ENCODE measurements at places on chromosomes 1 and 21.

- peak; percentile 66 for DNase-seq
These were observed 15.5 kb upstream of the HMGB4 start for GRCh38 chr1:33848205-33848937.

DNA sequence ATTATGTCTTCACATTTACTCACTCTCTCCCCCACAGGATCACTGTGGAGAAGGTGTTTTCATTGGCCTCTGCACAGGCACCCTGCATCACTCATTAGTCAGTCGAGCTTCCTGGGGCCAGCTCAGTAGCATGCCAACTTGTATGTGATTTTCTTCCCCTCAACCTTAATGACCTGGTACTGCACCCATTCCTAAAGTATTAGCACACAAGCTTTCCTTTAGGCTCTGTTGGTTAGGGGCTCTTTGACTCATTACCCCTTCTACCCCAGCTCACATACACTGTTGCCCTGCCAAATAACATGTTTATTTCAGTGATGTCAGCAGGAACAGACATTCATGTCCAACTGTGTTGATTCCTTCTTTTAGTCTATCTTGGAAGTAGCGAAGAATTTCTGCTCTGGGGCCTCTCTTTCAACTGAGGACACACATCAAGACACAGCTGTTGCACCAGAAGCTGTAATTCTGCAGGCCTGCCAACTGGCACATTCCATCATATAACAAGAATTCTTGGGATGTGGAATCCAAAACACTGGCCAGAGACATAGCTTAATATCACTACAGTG, 603.5 kb upstream of the ADAMTS5 start:
- peak; percentile 95 for DNase-seq

DNA sequence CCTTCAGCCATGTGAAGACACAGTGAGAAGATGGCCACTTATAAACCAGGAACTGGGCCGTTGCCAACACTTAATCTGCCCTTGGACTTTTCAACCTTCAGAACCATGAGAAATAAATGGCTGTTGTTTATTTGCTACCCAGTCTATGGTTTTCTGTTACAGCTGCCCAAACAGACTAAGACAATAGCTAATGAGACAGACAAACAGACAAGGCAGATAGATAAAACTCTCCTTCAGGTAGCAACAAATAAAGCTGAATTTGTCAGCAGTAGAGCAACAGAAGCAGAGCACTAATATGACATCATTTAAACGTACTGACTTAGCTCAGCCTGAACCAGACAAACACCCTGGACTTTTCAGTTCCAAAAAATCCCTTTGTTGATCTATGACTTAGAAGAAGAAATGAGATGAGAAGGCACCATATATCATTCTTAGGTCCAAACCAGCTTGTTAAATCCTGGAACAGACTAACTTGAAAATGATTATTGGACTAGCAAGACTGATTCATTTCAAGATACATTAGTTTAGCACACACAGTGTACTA, 27.0 kb downstream of the ZZZ3 start:
- DNase-seq: no peak

GRCh38 chr1:14340002-14340785, 258.3 kb upstream of the KAZN start:
- DNase-seq: peak; percentile 53

GRCh38 chr1:88118176-88118845, 565.8 kb upstream of the PKN2 start:
- no peak for DNase-seq

DNA sequence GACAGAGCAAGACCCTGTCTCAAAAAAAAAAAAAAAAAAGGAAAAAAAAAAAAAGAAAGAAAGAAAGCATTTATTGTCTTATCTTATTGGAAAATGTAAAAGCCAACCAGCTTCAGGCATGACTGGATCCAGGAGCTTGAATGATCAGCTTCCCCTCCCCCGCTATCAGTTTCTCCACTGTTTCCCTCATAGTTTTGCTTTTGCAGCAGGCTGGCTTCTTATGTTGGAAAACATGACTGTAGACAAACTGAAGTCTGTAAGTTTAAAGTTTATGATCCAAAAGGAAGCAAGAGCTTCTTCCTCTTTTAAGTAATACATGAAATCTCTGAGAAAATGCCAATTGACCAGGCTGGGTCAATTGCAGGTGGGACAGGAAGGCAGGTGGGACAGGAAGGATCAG, 52.2 kb downstream of the FHAD1 start:
- DNase-seq: no peak

DNA sequence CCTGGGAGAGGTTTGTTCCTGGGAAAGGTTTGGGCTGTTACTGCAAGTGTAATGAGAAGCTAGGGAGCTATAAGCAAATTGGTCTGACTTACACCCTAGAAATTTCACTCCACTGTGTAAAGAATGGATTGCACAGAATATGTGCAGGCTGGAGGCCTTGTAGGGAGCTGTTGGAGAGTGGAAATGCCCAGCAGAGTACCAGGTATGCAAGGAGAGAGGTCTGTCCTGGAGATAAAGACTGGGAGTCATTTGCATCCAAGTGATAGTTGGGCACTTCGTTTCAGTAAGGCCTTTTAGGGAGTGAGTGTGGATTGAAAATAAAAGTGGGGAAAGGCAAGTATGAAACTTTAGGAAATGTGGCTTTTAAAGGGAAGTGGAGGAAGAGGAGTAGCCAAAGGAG, 75.8 kb downstream of the CACNA1E start:
- DNase-seq: no peak

DNA sequence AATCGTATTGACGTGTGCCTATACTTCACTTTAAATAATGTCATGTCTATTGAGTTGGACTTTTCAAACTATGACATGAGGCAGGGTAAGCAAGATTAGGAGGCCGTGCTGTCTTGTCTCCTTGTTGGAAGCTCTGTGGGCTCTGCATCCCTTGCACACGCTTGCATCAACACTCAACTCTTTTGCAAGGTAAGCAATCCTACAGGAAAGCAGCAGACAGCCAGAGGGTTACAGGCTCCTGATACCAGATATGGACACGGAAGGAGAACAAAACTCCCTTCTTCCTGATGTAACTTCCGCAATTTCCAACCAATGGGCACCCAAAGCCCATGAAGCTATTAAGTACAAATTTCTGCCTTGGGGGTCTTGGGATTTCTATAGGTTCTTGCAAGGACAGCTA, 1520.7 kb upstream of the B3GALT2 start:
- no peak for DNase-seq

DNA sequence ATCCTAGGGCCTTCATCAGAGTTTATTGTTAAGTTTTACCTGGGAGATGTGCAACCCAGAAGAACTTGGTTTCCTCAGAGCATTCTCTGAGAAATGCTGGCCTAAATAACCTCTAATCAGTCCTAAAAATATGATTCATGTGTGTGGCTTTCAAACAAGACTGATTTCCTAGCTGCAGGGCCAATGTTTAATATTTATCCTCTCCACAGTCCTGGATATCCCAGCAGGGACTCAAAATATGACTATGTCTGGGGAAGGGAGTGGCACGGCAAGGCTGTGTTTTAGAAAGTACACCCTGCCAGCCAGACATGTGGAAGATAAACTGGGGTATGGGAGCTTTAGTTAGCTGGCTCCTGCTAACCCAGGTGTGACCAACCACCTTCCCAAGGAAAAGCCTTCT, 26.3 kb downstream of the PLPP3 start:
- DNase-seq: peak; percentile 34

GRCh38 chr1:180631766-180632325, at the start of gene XPR1:
Gene XPR1, plus strand, starts transcription at chr1:180632022. Its CDS starts 180 bp downstream, at chr1:180632202.
- peak; percentile 98 for DNase-seq

- no peak for DNase-seq
These were observed 4.2 kb downstream of the RAP1GAP start for GRCh38 chr1:21664806-21665588.

DNA sequence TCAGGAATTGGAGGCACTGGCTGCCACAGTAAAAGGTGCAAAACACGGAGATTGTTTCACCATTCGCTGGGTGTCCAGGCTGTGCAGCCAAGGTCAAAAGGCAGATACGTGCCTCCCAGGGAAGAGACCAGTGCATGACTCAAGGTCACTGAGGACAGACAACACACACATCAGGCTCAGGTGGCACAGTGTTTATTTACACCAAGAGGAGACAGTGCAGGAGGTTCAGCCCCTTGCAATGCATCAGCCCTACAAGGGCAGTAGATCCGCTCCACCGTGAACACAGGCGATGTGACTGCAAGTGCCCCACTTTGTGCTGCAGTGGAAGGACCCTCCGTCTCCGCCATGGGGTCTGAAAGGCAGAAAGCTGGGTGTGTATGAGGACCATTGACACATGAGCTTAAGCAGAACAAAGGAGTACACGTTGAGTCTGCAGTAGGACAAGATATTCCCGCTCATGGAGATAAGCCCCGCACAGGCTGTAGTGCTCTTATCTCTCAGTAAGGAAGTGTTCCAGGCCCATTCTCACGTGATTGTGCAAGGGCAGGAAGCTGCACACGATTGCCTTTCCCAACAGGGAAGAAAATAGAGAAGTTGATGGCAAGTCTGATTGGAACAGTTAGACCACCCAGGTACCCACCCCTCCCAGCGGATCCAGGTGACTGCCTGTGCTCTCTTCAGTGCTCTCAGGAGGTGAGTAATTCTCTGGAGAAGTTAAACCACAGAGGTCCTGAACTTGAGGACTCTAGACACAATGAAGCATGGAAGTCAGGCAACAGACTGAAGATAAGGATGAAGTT, 37.5 kb upstream of the QSOX1 start:
- DNase-seq: no peak

DNA sequence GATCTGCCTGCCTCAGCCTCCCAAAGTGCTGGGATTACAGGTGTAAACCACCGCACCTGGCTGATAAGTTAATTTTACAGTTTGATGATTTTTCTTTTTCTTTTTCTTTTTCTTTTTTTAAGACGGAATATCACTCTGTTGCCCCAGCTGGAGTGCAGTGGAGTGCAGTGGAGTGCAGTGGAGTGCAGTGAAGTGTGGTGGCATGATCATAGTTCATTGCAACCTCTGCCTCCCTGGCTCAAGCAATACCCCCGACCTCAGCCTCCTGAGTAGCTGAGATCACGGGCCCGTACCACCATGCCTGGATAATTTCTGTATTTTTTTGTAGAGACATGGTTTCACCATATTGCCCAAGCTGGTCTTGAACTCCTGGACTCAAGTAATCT, 84.4 kb upstream of the CXADR start:
- no peak for DNase-seq

GRCh38 chr1:38466487-38466886, 393.1 kb downstream of the RRAGC start:
- no peak for DNase-seq
